ENCODE measurements at places on chromosomes 1 and 21.
A peak's percentile ranks its signal among the peaks of the same experiment; 100 is the strongest.

GRCh38 chr1:202961220-202961880 lies 3.2 kb upstream of the ADIPOR1 start:
- DNase-seq: no peak

GRCh38 chr1:30698401-30698981 lies 24.9 kb downstream of the MATN1 start:
- no peak for DNase-seq

- DNase-seq: no peak
Observed at GRCh38 chr1:198849093-198849492, 210.3 kb downstream of the PTPRC start.

GRCh38 chr1:3625151-3625907 lies 514 bp downstream of the TPRG1L start:
- no peak for DNase-seq

DNA sequence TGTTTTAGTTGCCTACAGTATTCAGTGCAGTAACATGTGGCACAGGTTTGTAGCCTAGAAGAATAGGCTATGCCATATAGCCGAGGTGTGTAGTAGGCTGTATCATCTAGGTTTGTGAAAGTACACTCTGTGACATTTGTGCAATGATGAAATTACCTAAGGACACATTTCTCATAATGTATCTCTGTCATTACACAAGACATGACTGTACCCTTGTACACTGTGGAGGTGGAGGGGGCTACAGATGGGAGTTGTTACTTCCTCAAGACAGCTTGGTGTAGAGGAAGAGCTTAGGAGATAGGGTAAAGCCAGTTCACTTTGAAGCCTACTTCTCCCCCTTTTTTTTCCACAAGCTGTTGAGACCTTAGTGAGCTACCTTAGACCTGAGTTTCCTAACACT lies 59.7 kb upstream of the RAVER2 start:
- no peak for DNase-seq

- DNase-seq: peak; percentile 35
Observed at GRCh38 chr21:42233067-42233961, 14.4 kb downstream of the ABCG1 start.

DNA sequence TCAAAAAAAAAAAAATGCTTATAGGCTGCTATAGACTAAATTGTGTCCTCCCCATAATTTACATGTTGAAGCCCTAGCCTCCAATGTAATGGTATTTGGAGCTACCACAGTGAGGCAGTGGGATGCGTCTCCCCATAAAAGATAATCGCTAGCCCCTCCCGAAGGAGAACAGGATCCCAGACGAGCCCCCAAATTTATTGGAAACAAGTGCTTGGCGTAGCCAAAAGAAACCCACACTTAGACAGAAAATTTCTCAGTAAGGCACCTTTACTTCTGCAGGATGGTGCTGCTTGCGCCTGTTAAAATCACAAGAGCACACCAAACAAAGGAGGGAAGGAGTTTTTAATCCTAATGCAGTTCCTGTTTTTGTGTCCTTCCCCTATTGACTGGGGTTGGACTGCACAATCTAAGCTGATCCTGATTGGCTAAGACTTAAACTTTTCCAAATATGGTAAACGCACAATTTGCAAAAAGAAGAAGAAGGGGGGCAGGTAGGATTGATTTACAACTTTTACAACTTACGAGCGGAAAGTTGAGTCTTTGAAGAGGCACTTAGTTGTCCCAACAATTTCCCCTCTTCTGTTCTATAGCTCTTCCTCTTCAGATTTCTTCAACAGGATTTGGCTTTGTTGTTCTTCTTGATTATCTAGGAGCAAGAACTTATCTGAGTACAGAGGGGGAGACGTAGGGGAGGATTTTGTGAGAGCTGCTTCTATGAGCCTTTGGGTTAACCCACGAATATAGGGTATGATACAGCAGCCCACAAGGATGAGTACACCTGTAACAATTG lies 3.0 kb upstream of the IPP start:
- no peak for DNase-seq

- no peak for DNase-seq
Observed at GRCh38 chr1:211775170-211775569, 55.4 kb downstream of the LPGAT1 start.

- no peak for DNase-seq
Observed at GRCh38 chr1:158118713-158119402, 61.8 kb upstream of the CD1D start.

DNA sequence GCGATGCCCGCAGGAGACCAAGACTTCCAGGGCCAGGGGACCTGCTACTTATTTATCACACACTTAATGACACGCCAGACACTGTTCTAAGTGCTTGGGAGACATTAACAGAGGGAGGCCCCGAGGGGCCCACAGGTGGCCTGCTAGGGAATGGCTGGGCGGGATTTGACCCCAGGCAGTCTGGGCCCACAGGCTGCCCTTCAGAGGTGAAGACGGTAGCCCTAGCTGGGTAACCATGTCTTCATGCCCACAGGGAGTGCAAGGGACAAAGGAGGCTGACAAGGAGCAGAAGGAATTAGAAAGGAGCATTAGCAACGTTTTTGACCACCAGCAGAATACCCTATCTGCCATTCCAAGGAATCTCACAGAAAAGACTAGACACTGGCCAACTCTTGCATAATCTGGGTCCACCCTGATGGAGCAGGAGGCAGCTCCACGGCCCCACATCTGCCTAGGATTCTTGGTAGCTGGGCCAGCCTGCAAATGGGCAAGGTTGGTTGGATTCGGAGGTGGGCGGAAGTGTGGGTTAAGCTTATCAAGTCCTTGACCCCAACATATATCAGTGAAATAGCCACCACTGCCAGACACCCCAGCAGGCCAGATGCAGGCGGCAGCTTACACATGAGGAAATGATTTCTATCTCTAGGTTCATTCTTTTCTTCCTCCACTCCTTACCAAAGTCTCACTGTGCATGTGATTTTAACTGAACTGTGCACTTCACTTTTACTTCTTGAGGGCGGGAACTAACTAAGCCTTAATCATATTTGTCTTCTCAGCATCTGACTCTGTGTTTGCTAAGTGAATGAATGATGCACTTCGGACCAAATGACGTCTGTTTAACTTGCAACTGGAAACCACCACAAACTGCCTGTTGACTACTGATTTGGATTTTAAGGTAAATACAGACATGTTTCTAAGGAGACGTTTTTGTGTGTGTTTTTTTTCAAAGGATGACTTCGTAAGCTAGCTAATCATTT lies 3.4 kb upstream of the ETS2 start:
- no peak for DNase-seq

GRCh38 chr1:51240084-51240483 lies 4.0 kb downstream of the RNF11 start:
- DNase-seq: no peak

Data from activated CD8-positive, alpha-beta memory T cell treated with anti-CD3 and anti-CD28 coated beads for 4 hours (primary cell).